MCF 10A (cell line): ENCODE measurements at places on chromosomes 2 and 18.
A peak's percentile ranks its signal among the peaks of the same experiment; 100 is the strongest.

- DNase-seq: peak; percentile 54
Observed at GRCh38 chr2:230564805-230565779, 147.6 kb upstream of the CAB39 start.

DNA sequence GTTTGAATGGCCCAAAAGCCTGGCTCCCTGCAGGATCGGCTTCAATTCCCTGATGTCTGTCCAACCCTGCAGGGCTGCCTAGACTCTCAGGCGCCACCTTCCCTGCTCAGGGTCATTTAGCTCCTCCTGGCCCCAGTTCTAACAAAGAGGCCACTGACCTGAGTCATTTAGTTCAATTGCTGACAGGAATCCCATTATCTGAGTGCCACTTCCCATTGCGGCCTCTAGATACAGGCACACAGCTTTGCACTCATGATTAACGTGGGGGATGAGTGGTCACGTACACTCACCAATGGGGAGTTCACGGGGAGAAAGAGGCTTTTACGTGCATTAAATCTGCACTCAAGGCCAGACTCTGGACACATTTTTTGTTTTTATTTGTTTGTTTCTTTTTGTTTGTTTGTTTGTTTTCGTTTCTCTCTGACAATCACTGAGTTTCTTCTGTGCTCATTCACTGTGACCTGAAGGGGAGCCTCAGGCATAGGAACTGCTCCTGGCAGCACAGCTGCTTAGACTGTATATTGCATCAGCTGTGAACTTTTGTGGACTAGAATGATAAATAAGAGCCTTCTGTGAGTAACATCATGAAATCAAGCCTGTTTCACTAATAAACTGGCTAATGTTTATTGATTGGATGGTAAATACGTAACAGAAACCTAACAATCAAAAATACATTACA is 118.9 kb upstream of the CTNNA2 start:
- DNase-seq: no peak

GRCh38 chr2:6771634-6772611 is 93.8 kb downstream of the CMPK2 start:
- no peak for DNase-seq

- DNase-seq: no peak
Observed at GRCh38 chr18:8526332-8526731, 82.9 kb upstream of the RAB12 start.

DNA sequence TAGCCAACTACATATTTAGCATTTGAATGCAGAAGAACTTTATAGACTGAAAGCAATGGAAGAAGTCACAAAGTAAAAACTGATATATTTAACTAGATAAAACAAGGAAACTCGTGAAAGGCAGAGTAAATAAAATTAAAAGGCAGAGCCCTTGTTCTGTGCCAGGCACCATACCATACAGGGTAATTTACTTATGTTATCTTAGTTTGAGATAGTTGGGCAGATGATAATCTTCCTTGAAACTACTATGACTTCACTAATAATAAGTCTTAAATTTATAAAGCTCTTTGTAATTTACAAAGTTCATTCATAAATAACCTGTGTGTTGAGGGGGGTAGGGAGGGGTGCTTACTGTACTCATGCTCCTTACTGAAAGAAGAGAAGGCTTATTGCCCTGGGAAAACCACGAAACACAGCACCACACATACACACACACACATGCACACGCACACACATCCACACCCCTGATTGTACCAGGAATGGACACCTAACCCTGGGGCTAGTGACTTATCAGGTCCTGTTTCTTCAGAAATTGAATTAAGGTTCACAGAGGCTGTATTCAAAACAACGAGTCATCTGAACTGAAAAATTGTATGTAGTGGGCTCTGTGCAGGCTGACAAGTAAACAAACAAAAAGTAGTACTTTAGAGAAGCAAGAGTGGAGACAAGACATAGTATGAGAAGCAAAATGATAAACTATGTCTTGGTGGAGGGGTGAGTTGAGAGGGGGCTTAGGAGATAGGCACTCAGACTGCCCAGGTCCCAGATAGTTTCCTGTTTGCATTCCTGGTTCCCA is 38.1 kb downstream of the AGFG1 start:
- peak; percentile 69 for DNase-seq

- no peak for DNase-seq
Observed at GRCh38 chr2:18243816-18244215, 316.6 kb downstream of the RDH14 start.

DNA sequence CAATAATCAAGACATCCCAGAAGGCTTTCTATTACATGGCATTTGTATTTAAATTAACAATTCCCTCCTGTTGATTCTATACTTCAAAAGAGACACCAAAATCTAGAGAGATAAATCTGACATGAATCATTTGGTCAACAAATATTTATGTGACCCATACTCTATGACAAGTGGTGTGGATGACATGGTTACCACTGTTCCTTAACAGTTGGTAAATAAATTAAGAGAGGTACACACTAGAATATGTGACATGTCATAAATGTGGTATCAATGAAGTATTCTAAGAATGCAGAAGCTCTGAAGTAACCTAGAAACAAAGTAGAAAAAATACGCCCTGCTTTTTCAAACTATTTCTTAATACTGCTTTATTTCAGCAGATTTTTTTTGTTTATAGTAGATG is 255.4 kb downstream of the EXOC6B start:
- no peak for DNase-seq

- DNase-seq: no peak
Observed at GRCh38 chr2:189161894-189162293, 17.7 kb downstream of the COL5A2 start.

- DNase-seq: no peak
Observed at GRCh38 chr2:177252808-177253531, 11.6 kb downstream of the NFE2L2 start.

- no peak for DNase-seq
Observed at GRCh38 chr2:127516041-127516762, 10.1 kb downstream of the IWS1 start.

DNA sequence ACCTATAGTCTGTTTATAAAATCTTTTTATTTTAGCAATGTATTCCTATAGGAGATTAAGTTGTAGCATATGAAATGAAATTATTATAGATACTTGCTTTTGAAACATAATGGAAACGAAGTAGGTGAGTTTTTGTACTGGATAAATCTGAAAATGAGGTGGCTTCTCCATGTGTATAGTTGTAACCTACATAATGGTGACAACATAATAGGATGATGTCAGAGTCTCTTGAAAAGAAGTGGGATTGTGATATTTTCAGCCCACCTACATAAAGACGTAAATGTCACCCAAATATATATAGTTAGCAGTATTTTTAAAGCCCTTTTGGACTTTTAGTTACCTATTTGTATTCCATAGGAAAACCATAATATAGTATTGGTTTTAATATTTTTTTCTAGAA is 34.8 kb downstream of the FAM171B start:
- DNase-seq: no peak

DNA sequence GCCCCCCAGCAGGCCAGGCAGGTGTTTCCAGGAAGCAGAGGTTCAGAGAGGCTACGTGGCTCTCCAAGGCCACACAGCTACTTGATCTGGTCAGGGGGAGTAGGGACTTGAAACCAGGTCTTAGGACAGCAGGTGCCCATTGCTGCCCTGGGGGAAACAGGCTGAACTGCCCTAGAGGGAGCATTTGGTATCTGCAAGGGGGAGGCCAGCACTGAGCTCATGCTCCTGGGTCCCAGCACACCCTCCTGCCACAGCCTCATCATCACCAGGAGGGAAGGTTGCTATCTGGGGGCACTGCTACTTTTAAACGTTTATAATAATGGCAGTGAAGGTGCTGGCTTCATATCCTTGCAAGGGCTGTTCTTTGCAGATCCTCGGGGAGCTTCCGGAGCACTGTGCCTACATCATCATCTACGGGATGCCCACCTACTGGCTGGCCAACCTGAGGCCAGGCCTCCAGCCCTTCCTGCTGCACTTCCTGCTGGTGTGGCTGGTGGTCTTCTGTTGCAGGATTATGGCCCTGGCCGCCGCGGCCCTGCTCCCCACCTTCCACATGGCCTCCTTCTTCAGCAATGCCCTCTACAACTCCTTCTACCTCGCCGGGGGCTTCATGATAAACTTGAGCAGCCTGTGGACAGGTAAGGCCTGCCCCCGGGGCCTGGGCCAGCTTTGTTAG is 36.1 kb downstream of the ABCG8 start:
- no peak for DNase-seq

GRCh38 chr2:111164078-111164477 is 43.4 kb downstream of the BCL2L11 start:
- no peak for DNase-seq

DNA sequence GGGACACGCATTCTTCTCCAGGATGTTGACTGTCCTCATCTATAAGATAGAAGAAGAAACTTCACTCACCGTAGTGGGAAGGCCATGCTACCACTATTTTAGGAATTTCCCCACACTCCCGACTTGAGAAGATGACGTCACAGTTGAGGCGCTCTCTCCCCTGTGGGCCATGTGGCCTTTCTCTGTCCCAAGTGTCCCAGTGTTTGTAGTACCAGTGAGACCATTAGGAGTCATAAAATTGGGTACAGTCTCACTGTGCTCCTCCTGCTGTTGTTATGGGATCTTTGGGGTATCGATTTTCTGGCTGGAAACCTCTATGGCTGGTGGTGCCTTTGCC is 7.2 kb upstream of the SNTG2 start:
- DNase-seq: no peak

DNA sequence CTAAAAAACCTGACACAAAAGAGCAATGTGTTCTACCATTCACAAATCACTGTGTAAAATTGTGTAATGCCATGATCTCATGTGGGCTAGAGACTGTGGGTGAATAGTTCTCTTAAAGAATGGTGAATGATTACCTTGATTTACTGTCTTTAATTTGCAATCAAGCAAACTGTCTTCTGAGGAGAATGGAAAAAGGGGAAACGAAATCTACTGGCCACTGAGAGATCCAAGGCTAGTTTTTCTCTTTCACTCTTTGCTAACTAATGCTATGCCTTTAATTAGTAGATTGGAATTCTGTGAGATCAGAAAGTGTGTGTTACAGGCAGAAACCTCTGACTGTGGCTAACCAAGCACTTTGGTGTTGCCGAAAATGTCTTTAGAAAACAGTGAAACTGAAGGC is 422.7 kb downstream of the TGIF1 start:
- DNase-seq: no peak

GRCh38 chr2:16124881-16125613 is 184.7 kb downstream of the MYCN start:
- DNase-seq: no peak

- no peak for DNase-seq
Observed at GRCh38 chr2:42663828-42664227, 95.4 kb downstream of the MTA3 start.

DNA sequence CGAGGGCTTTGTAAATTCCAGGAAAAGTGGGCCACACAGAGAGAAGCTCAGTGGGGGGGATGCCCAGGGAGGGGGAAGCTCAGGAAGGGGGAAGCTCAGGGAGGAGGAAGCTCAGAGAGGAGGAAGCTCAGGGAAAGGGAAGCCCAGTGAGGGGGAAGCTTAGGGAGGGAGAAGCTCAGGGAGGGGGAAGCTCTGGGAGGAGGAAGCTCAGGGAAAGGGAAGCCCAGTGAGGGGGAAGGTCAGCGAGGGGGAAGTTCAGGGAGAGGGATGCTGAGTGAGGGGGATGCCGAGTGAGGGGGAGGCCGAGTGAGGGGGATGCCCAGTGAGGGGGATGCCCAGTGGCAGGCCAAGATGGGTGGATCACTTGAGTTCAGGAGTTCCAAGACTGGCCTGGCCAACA is 821 bp upstream of the CHRNG start:
- DNase-seq: no peak

GRCh38 chr2:109369671-109370191 is 240.7 kb downstream of the SH3RF3 start:
- DNase-seq: no peak

DNA sequence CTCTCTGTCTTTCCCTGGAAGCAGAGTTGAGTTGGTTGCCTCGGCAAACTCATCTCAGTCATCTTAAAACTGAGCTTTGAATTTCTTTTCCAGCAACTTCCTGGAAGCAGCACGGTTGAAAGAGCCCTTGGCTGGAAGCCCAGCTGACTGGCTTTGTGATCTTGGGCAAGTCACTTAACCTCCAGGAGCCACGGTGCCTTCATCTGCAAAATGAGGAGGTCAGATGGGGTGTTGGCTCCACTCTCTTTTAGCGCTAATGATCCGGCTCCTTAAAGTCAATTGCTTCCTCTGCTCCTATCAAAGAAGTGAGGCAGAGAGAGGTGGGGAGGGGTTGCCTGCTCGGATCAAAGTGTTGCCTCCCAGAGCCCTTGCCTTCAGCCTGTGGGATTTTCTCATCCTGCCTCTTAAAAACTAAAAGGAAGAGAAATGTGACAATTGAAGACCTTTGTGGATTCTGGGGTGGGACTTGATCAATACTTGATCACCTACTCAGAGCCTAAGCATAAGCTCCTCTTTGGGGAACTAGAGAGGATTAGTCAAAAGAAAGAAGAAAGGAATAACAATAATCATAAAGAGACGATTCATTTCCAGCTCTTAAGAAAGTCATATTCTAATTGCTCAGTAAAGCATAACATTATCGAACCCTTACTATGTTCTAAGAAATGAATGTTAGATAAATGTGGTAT is 86.6 kb downstream of the MYCN start:
- no peak for DNase-seq

- DNase-seq: no peak
Observed at GRCh38 chr2:235616885-235617284, 123.0 kb downstream of the AGAP1 start.

- DNase-seq: no peak
Observed at GRCh38 chr2:110804915-110805314, 72.5 kb downstream of the ACOXL start.

DNA sequence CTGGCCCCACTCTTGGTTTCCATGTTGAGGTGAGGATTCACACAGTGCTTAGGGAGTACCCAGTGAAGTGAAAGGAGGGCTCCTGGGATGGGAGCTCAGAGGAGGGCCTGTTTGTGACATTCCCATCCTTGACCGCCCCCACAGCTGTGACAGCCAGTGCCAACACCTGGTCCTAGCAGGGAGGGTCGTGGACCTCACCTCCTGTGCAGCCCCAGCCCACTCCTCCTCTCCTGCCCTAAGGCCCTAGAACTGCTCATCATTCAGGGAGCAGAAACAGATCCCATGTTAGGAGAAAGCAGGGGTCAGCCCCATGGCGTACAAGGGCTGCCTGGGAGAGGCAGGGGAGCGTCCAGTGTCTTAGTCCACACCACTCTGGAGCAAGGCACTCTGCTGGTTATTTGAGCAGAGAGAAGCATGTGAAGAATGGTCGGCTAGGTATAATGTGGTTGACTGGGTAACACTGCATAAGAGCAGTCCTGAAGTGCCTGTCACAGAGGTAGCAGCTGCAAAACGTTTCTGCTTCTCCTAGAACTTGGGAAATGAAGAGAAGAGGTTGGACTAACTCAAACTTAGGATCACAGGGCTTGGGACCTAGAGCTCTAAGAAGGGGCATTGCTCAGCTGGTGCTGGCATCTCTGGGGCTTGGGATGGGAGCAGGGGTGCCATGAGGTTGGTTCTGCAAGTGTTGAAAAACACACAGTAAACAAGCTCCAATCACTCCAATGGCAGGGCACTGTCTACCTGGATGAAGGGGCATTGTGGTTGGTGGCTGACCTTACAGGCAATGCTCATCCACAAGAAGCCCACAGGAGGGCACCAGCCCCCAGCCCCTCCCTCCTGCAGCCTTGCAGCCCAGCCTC is 55.6 kb downstream of the FAM168B start:
- DNase-seq: no peak
